Thyroid gland (tissue), 4 donors: ENCODE measurements at places on chromosomes 1 and 21. TPM values are rescaled to one million over a fixed set of nuclear protein-coding genes. Genes with fewer than 3 reads are reported as not detected.
A peak's percentile ranks its signal among the peaks of the same experiment; 100 is the strongest.

Gene SDF4
- 144 TPM for total RNA-seq

DNA sequence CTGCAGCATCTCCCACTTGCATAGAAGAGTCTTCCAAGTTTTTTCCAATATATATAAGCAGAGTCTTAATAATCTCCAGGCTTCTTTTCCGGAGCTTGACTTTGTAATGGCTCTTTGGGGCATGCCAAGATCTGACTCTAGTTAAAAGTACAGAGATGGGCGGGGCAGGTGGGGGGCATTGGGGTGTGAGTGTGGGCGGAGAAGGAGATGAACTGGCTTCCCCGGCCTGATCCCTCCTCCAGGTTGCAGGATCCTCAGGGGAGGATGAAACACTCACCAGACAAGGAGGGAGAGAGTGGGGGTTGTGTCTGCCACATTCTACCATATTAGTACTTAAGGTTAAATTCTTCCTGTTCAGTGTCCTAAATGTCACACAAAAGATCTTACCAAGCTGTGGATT, 23.0 kb downstream of the S100A10 start:
- DNase-seq = no peak

Gene SRM
- 17.1 TPM for total RNA-seq

- DNase-seq = no peak
Measured at GRCh38 chr1:100927276-100927675, 31.4 kb downstream of the SLC30A7 start.

GRCh38 chr1:11417162-11417561, 61.8 kb upstream of the DISP3 start:
- DNase-seq = no peak

- DNase-seq = peak; percentile 80
Measured at GRCh38 chr1:1680912-1681273, 11.7 kb downstream of the SLC35E2B start.

DNA sequence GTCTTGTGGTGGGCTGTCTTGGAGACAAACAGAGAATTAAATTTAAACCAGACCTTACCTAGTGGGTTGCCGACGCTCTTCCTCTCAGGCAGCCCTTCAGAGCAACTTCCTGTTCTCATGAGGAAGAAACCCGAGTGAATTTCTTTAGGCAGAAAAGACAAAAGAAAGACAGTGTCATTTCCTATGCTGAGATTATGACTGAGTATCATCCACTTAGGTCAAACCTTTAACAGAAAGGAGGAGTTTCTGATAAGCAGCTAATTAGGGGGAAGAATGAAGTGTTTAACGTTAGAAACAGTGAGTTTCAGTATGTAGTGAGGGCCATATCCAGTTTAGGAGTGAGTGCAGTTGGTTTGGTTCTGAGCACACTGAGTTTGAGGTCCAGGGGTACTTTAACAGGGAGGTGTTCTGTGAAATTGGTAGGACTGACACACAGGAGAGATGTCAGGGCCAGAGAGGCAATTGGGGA, 38.7 kb downstream of the FASLG start:
- DNase-seq = no peak

- no peak for DNase-seq
Measured at GRCh38 chr1:71298633-71299032, 217.8 kb upstream of the ZRANB2 start.

- DNase-seq = no peak
Measured at GRCh38 chr1:46646844-46647243, 21.3 kb downstream of the ATPAF1 start.

Gene DISP3
- total RNA-seq = not detected

DNA sequence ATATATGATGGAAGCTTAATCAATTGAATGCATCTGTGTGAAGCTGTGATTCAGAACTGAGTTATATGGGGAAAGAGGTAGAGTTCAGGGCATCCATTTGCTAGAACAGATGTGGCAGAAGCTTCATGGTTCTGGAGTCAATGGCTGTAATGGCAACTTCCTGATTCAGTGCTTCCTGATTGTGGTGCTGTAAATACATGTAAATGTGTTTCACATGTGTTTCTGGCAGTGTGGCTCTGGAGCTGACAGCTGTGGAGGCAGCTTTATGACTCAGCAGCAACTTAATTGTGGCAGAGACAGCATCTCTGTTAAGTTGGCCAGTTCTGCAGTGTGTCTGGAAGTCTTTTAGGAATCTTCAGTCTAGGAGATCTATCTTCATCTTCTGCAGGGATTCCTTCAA, 226.6 kb upstream of the ZRANB2 start:
- no peak for DNase-seq

Gene ASCL5
- total RNA-seq = not detected

DNA sequence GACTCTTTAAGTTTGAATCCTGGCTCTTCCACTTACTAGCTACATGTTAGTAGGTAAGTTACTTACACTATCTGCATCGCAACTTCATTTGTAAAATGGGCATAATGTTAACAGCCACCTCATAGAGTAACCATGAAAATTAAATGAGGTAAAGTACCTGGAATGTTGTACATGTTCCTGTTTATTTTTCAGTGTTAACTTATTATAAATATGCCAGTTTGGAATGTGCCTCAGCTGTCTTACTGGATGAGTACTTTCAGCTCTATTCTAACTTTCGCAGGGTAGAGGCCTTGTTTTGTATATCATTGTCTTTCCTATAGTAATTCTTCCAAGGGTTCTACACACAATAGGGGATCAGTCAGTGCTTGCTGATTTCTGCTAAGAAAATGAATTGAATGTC, 167.4 kb downstream of the DUSP10 start:
- DNase-seq = no peak

DNA sequence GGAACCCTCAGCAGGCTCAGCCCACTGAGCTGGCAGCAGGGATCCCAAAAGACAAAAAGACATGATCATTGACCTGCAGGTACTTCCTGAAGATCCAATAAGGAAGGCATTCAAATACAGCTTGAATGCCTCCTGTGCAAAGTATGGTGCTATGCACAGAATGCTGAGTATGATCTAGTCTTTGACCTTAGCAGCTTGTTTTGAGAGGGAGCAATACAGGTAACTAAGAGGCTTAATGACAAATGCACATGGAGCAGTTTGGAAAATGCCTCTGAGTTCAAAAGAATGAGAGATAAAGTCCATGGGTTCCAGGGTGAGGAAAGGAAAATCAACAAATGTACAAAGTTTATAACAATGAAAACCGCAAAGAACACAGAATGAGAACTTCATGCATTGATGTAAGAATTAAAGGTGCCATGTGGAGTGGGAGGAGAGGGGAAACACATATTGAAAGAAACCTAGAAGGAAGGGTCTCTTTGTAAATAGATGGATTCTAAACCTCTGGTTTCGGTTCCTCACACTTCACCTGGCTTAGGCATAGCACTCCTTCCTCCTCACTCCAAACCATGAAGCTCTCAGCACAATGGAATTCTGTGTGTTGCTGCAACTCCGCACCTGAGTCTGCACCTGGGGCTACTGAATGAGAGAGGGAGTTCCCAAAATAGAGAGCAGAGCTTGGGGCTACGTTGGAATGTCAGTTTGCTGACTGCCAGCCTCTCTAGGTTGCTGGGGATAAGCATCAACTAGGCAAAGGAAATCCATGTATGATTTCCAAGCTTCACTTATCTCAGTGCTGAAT, 77.6 kb downstream of the PLXNA2 start:
- no peak for DNase-seq
